CD8-positive, alpha-beta memory T cell (primary cell): ENCODE measurements at places on chromosomes 4 and X.

- no peak for DNase-seq
These were observed 326.8 kb downstream of the BMPR1B start for GRCh38 chr4:95084584-95084983.

GRCh38 chrX:18607966-18608365, 63.9 kb downstream of the RS1 start:
- DNase-seq = no peak

- peak; percentile 50 for DNase-seq
These were observed 1.6 kb downstream of the CASK start for GRCh38 chrX:41921492-41922430.

DNA sequence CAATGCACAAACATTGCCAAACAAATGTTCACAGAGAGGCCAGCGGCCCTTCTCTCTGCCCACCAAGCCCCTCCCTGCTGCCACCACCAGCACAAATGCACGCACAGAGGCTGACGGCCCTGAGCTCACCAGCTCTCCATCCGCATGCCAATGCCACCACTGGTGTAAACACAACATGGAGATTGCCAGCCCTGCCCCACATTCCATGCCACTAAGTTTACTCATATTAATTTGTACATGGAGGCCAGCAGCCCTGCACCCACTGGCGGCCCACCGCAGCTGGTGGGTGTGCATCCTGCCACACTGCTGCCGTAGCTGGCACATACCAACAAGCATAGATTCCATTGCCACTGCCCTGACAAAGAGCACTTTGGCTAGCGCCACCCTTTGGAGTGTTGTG, 124.0 kb downstream of the CYLC1 start:
- no peak for DNase-seq

DNA sequence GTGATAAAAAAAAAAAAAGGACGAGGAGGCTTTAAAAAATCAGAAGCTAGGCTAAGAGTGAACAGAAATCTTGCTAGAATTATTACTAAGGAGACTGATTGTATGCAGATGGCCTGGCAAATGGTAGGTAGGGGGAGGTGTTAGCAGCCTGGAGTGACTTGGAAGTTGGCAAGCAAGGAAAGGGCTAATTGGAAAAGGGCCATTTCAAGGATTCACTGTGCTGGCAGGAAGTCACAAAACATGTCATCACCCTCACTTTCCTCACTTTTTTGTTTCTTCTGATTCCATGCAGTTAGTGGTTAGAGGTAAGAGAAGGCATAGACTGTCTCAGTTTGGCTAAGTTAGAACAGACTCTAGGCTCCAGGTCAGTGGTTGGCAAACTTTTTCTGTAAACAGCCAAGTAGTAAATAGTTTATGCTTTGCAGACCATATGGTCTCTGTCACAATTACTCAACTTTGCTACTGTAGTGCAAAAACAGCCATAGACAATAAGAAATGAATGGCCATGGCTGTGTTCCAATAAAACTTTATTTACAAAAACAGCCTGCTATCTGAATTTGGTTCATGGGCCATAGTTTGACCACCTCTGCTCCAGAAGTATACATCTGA, 646.5 kb upstream of the ACTRT1 start:
- DNase-seq = no peak

GRCh38 chr4:21765810-21766407, 182.7 kb downstream of the KCNIP4 start:
- no peak for DNase-seq

GRCh38 chrX:153474266-153474665, 3.9 kb upstream of the HAUS7 start:
- DNase-seq = no peak

GRCh38 chrX:149898554-149898953, 17.6 kb downstream of the MAGEA8 start:
- DNase-seq = no peak

DNA sequence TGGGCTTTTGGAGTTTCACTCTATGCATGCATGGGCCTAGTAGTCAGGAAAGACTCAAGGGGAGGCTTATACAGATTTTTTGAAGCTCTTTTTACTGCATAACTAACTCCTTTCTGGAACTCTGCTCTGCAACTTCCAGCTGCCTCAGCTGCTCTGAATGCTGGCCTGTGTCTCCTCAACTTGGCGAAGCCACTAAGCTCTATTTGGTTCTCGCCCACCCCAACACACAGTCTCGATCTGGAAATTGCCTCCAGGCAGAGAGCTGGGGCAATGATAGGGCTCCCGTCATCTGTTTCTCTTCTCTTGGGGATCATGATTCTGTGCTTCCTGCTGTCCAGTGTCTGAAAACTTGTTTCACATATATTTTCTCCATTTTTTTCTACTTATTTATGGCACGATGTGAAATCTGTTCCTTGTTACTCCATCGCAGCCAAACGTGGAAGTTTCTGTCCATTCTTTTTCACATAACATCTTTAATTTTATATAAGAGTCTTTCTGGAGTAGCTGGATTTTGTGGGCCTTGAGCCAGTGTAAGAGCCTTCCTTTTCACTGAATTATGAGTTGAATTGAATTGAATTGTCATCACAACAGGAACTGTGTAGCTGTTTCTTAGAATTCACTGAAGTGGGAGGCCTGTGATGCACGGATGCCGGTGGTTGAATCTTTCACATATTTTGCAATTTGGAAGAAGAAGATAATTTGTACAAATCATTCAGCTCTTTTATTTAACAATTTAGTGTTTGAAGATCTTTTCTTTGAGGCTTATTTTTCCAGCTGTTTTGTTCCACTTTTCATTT, 9.0 kb downstream of the ZNF275 start:
- DNase-seq = peak; percentile 11

GRCh38 chr4:17309567-17310268, 202.2 kb downstream of the QDPR start:
- DNase-seq = no peak

GRCh38 chrX:71989768-71990426, 79.3 kb downstream of the NHSL2 start:
- no peak for DNase-seq

DNA sequence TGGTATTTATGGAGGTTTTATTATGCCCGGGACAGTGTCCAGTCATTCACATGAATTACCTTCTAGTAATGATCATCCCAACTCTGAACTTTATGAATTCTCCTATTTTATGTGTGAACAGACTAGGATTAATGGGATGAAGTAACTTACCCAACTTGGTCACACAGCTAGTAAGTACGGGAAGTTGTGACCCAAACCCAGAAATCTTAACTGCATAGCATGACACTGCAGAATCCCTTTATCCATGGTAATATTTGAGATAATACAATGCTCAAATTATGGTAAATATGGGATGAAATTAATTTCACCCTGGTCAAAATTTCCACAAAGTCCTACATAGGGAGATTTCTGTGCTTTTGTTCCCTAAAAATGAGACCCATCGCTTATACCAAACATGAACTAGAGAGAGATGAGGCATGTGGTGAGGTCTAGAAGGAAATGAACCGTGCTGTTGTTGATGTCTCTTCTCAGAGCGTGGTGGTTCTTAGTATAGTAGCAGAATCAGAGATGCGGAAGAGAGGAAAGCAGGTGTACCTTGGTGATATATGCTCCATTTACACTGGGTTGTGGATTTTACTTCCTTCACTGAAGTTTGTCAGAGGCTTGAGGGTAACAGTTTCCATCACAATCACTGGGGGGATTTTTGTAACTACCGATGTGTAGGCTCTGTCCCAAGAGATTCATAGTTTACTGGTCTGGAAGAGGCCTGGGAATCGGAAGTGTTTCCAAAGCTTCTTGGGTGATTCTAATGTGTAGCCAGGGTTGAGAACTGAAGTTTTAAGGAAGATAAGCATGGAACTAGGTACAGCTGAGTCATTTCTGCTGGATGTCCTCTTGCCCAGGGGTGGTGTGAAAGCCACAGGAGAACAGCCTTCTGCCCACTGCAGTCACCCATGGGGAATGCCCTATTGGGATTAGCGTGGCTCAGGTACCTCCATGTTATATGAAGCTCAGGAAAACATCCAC, 30.2 kb upstream of the FAM9C start:
- peak; percentile 49 for DNase-seq

DNA sequence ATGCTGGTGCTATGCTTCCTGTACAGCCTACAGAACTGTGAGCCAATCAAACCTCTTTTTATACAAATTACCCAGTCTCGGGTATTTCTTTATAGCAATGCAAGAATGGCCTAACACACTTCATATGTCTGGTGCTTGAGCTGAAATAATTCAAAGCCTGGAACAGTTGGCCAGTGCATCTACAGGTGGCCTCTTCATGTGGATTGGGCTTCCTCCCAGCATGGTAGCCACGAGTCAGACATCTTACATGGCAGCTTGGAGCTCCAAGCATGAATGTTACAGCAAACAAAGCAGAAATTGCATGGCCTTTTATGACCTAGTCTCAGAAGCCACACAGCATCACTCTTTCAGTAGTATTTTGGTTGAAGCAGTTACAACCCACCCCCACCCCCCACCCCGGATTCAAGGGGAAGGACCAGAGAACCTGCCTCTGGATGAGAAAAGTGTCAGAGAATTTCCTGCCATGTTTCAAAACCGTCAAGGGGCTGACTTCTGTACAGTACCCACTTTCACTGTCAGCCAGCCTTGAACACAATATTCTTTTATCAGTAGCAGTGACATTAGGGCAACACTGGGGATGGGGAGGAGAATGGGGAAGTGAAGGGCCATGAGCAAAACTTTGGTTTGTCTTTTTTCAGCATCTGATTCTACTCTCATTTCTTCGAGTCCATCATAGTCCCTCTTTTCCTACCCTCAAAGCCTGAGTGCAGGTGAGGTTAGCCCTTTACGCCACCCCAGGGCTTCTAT, 368.7 kb downstream of the BCOR start:
- no peak for DNase-seq

- DNase-seq = no peak
These were observed 26.2 kb downstream of the MTM1 start for GRCh38 chrX:150594584-150594983.

GRCh38 chrX:16832301-16832700, 37.9 kb downstream of the RBBP7 start:
- DNase-seq = no peak

DNA sequence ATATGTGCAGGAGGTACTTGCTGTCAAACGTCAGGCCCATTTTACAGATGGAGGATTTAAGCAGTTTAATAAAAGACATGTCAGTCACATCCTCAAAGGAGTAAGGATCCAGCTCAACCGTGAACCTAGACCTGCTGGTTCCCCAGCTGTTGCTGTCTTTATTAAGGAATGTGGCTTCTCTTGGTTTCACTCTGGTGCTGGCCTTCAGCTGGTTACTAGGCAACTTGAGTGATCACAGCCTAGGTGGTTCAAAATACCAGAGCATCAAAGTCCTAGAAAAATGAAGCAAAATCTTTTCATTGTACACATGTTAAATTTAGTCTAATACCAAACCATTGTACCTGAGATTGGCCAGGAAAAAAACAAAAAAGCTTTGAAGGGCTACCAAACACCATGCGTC, 32.7 kb upstream of the GLRA2 start:
- DNase-seq = no peak

GRCh38 chr4:169914866-169915265, 111.3 kb downstream of the MFAP3L start:
- DNase-seq = no peak

GRCh38 chr4:31190671-31191070, 470.5 kb downstream of the PCDH7 start:
- DNase-seq = no peak

DNA sequence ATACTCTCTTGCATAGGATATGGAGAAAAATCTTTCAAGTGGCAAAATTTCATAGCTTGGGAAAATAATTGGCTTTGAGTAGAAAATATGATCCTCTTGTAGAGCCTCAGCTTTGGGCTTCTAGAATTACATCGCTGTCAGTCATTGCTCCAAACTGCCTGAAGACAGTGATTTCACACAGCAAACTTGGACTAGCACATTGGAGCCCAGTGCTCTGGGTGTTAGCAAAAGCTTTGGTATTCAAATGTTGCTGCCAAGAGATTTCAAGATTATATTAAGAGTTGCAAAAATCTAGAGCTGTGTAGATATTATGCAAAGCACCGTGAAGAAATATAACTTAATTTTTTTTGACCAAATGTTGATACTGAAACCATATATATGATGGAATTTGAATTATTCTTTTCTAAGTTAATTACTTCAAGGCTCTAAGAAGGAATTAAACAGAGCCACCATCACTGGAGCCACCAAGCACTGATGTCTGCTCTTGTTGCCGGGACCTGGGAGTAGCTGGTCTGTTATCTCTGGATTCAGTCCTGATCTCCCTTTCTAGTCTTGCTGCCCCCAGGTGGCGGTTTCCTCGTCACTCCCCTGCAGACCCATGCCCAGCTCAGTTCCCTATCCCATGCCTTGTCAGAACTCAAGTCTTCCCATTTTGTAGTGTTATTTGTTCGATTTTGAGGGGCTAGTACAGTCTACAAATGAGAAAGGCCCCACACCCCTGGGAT, 260.7 kb upstream of the SFRP2 start:
- DNase-seq = no peak

GRCh38 chrX:33333271-33333670, 121.9 kb upstream of the DMD start:
- no peak for DNase-seq

- DNase-seq = no peak
These were observed 16.3 kb upstream of the PLCXD1 start for GRCh38 chrX:264634-265455.

- no peak for DNase-seq
These were observed 196.2 kb upstream of the TENT5D start for GRCh38 chrX:80223982-80224579.

DNA sequence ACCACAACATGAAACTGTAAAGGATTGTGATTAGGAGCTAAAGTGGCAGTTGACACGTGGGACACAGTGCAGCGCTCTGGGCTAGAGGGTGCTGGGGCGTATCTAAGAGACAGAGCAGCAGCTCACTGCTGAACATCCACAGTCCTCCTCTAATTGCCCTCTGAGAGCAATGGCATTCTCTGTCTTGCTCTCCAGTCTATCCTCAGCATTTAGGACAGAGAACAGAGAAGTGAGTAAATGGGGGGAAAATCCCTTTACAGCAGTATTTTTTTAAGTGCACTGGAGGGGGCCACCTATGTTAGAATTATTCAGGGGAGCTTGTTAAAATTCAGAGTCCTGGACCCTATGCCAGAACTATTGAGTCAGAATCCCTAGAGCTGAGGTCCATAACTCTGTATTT, 4.2 kb upstream of the TMEM154 start:
- DNase-seq = no peak

GRCh38 chrX:20028588-20028987, 37.7 kb upstream of the BCLAF3 start:
- no peak for DNase-seq

GRCh38 chrX:123835661-123836371, 24.0 kb upstream of the XIAP start:
- DNase-seq = no peak

DNA sequence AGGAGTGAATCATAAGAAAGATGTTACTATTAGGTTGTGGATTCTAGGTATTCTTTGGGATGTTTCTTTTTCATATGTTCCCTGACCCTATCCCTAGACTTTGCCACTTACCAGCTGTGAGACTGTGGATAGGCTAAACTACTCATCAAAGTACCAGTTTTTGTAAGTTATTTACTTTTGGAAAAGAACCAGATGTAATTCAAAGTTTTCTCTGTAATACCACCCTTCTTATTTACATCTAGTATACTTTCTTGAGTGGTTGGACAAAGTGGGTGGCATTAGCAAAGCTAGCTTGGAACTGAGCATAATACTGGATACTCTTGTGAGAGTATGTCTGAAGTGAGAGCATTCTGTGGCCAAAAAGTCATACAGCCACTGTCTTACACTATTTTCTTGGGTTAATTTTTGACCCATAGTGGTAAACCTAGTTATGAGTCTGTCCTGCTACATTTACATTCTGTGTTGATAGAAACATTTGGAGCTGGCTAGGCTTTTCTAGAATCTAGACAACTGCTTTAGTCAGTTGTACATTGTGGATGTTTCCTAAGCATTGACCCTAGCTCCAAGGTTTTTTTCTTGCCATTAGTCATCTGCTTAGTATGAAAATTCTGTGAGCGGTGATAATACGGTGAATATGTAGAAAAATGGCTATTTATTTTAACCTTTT, 41.7 kb downstream of the KDM6A start:
- no peak for DNase-seq

- no peak for DNase-seq
These were observed 17.7 kb upstream of the PPEF2 start for GRCh38 chr4:75919920-75920319.
